Sigmoid colon (tissue), 7 donors: ENCODE measurements at places on chromosomes 5 and 9. TPM values are rescaled to one million over a fixed set of nuclear protein-coding genes. Genes with fewer than 3 reads are reported as not detected.

DNA sequence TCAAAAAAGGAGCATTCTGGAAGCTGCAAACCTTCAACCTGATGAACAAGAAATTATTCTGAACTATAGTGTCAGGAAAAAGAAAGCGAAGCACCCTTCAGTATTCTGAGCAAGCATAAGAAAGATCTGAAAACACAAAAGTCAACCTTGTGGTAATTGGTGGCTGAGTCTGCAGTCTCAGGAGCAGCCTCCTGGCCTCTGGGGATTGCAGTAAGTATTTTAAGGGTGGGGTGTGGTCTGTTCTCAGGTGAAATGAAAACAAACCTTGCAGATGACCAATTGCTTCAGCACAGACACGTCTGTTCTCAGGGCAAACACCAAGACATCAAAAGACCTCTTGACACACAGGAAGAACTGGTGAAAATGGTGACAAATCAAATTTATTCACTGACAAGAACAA is 147.8 kb upstream of the RAPGEF1 start:
- no peaks in the 10 kb centered on the region for H3K4me1 ChIP-seq
- H3K27me3 ChIP-seq, result no peaks in the 10 kb centered on the region
- no peak overlapping the region for H3K27ac ChIP-seq

DNA sequence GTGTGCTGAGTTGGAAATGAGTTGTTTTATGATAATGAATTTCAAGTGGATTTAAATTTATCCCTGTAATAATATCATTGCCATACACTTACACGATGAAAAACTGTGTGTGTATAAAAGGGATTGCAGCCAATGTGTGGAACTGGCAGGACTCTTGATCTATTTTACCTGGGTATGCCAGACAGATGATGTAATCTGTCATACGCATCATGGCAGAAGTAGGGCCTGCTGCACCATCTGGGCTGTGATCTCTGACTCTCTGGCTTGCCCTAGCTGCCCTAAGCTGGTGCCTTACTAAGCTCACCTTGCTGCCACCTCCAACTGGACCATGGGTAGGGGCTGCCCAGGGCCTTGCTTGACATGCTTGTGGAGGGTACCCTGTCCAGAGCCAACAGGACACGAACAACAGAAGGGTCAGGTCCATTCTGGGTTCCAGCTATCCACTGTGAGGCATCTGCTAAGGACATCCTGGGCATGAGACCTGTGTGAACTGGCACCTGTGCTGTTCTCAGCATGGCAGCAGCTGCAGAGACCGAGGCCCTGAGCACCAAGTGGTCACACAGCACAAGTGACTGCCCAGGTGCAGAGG is 184.2 kb downstream of the FSTL4 start:
- H3K27me3 ChIP-seq, result no peaks in the 10 kb centered on the region
- H3K36me3 ChIP-seq, result no peaks in the 10 kb centered on the region
- no peaks in the 10 kb centered on the region for H3K4me1 ChIP-seq
- H3K27ac ChIP-seq, result no peak overlapping the region

GRCh38 chr5:172766287-172767108 is 4.5 kb downstream of the DUSP1 start:
- H3K4me1 ChIP-seq, result peaks cover 32% of the 10 kb centered on the region
- DNase-seq, result peak; percentile 96
- H3K36me3 ChIP-seq, result peaks cover 25% of the 10 kb centered on the region
- peak overlapping the region; percentile 80 for H3K4me3 ChIP-seq

GRCh38 chr9:1722404-1722803 is 292.7 kb upstream of the SMARCA2 start:
- no peaks in the 10 kb centered on the region for H3K27me3 ChIP-seq
- no peak overlapping the region for H3K27ac ChIP-seq
- H3K36me3 ChIP-seq, result no peaks in the 10 kb centered on the region
- H3K4me3 ChIP-seq, result no peak overlapping the region
- DNase-seq, result no peak
- H3K4me1 ChIP-seq, result no peaks in the 10 kb centered on the region

DNA sequence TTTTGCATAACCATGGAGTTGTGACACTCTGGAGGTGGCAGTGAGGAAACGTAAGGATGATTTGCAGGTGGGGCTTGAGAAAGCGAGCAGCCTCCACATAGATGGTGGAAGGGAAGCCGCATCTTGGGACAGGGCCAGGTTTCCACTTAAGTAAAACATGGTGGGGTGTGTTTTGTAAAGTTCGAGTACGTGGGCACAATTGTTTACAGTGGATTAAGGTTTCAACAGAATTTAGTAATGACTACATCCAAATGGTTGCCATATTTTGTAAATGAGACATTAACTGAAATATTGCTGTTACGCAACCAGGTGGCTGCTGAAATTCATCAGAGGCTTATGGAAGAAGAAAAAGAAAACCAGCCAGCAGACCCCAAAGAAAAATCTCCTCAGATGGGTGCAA is 85.4 kb upstream of the IL7R start:
- H3K27ac ChIP-seq, result no peak overlapping the region
- DNase-seq, result no peak
- no peaks in the 10 kb centered on the region for H3K27me3 ChIP-seq
- H3K4me3 ChIP-seq, result no peak overlapping the region
- H3K4me1 ChIP-seq, result no peaks in the 10 kb centered on the region
- no peaks in the 10 kb centered on the region for H3K36me3 ChIP-seq

DNA sequence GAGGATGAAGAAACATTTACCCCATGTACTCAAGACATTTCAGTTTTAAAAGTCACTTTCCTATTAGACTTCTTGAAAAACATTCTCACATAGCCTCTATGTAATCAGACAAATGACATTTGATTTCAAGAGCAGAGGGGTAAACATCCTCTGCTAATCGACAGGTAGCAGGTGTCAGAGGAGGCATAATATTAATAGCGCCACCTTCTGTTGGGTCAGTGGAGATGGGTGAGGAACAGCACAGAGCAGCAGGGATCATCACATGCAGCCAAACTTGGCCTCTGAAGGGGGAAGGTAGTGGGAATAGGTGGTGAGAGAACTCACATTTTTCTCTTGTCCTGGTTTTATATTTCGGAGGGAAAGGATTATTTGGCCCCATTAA is 3.3 kb upstream of the LSM11 start:
- no peaks in the 10 kb centered on the region for H3K27me3 ChIP-seq
- H3K36me3 ChIP-seq, result peaks cover 22% of the 10 kb centered on the region
- no peak overlapping the region for H3K4me3 ChIP-seq

The PCA3 gene
- total RNA-seq, result under 0.01 TPM

The FOXD4L4 gene
- total RNA-seq, result not detected

The ABHD17B gene
- total RNA-seq, result 12.4 TPM

The WDR38 gene
- not detected for total RNA-seq
